Thyroid gland (tissue), 4 donors: ENCODE measurements at places on chromosomes 11 and 22.

DNA sequence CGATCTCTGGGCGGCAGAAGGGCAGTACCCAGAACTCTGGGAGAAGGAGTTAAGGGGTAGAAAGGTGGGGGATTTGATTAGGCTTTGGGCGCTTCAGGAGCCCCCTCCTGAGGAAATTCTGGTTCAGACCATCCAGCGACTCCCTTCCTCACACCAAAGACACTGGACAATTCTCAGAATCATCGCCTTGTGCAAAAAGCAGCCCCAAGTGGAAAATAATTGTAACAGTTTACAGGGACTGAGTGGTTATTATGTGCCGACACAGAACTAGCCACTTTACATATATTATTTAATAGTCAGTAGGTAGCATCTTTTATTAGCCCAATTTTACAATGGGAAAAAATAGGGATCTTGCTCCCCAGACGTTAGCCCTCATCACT lies 662 bp upstream of the TRIM3 start:
- no peak for DNase-seq

DNA sequence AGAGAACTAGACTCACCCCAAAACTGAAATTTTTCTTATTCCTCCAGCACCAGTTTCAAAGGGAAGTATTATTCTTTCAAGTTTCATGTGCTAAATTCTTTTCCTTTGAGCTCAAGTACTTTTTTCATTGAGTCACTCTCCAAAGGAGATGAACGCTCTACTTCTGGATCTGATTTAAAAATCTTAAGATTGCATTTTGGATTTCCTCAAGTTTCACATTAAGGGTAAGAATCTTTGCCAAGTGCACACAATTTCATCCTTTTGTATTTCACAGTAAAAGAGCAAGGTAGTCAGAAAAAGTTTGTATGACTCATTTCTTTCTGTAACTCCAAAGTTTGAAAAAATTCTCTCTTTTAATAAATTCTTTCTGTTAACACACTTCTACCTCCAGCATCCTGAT lies 435.5 kb downstream of the RAB38 start:
- DNase-seq, result no peak

- DNase-seq, result peak; percentile 17
These were observed 4.3 kb upstream of the LMO1 start for GRCh38 chr11:8267831-8268529.

- DNase-seq, result no peak
These were observed 41.3 kb downstream of the POU2F3 start for GRCh38 chr11:120281143-120281795.

GRCh38 chr22:45631140-45631840 lies 40.3 kb upstream of the ATXN10 start:
- DNase-seq, result no peak

- no peak for DNase-seq
These were observed 145.2 kb upstream of the SYT13 start for GRCh38 chr11:45431046-45432018.

- DNase-seq, result peak; percentile 46
These were observed 62.1 kb downstream of the ADAMTS15 start for GRCh38 chr11:130510407-130511006.

- DNase-seq, result no peak
These were observed 1.4 kb upstream of the NR1H3 start for GRCh38 chr11:47256374-47256773.

DNA sequence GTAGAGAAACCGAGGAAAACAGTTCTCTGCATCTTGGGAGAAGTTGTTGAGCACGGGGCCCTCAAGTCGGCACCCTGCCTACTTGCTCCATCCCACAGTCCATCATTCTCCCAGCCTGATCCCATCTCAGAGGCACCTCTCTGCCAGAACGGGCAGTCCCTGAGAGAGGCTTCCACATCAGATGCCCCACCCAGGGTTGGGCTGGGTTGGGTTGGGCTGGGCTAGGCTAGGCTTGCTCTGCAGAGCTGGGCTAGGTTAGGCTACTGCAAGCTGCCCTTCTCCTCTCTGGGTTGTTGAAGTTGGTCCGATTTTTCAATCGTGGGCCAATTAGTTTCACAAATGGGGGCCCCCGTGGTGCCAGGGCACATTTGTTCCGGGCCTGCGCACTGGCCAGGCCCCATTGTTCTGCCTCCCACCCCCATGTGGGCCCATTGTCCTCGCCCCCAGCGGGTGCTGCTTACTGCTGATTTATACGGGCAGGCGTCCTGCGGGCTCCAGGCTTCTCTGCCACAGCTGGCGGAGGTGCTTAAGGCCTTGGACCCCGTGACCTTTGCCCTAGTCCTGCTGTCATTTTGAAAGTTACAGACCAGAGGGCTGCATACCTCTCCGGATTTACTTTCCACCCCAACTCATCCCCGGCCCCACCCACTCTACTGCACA lies 63.7 kb upstream of the NNMT start:
- peak; percentile 24 for DNase-seq

- no peak for DNase-seq
These were observed 659 bp upstream of the TEAD1 start for GRCh38 chr11:12673601-12673923.

DNA sequence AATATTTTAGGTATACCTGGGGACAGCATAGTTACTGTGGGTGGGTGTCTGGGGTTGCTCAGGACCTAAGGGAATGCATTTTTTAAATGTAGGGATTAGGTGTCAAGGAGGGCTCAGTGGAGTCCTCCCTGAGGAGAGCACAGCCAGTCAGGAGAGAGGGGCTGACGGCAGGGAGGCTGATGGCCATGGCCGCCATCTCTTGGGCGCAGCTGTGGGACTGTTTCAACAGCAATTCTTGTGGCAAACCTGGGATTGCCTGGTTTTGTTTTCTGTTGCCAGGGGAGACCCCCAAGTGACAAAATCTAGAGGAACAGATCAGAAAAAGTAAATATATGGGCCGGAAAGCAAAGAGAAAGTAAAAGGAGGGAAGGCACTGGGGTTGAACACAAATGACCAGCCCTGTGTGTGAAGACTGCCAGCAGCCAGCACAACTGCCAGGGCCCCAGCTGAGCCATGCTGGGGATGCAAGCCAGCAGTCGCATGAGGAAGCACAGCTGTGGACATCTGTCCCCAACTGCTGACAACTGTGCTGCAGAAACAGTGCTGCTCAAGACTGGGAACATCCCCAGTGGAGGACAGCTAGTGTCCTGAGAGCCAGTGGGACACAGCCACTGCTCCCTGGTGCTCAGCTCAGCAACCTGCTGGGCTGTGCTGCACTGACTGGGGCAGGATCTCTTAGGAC lies 10.5 kb downstream of the MIF start:
- DNase-seq, result no peak

GRCh38 chr22:44426981-44427380 lies 71.1 kb downstream of the RTL6 start:
- no peak for DNase-seq

DNA sequence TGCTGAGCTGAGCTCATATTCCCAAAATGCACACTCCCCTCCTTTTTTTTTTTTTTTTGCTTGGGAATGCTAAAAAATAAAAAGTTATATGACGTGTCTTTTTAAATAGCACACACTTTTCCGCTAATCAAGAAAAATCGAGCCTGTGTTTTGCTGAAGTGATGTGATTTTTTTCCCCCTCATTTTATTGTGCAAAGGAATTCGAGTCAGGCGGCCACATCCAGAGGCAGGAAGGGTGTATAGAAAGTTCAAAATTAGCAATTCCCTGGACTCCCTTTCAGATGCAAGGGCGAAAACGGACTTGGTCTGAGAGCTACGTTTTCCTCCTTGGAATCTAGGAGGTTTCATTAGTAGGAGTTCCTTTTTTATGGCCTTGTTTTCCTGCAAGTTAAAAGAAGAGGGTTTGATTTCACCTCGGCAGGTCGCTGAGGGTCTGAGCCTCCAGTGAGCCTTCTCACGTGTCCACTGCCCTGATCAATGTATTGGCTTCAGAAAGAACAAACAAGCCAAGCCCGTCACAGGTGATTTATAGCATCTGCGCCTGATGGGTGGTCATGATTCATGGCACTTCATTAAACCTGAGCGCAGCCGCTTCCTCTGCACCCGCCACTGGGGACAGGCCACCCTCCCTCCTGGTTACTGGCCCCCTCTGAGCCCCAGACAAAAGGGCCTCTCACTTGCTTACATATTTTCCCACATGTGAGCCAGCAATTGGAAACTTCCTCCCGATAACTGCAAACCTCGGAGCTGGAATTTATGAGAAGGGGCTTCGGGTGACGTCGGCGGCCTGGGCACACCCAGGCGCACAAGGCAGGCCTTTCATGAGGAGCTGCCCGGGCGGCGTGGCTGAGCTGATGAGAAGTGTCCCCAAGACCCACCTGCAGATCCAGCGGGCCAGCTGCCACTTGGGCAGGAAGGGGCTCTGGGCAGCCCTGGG lies 64.4 kb upstream of the LINC01488 start:
- DNase-seq, result no peak

DNA sequence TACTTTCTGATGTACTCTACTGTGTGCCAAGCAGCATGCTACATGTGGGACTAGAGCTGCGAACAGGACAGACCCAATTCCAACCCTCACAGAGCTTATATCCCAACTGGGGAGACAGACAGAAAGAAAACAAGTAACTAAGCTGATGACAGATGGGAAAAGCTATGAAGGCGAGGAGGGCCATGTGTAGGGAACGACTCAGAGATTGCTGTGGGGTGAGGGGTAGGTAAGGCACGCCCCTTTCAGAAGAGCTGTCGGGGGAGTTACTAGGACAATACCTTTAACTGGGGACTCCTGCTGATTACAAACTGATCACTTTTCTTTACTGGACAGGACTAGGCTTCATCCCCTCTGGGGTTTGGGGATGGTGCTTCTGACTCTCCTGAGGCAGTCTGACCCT lies 48.9 kb downstream of the ST3GAL4 start:
- DNase-seq, result no peak

- no peak for DNase-seq
These were observed 85.8 kb upstream of the RTL6 start for GRCh38 chr22:44583854-44584253.
